ENCODE measurements at places on chromosomes 2 and 18.

- DNase-seq, result no peak
These were observed 167.1 kb upstream of the KYNU start for GRCh38 chr2:142710336-142710735.

DNA sequence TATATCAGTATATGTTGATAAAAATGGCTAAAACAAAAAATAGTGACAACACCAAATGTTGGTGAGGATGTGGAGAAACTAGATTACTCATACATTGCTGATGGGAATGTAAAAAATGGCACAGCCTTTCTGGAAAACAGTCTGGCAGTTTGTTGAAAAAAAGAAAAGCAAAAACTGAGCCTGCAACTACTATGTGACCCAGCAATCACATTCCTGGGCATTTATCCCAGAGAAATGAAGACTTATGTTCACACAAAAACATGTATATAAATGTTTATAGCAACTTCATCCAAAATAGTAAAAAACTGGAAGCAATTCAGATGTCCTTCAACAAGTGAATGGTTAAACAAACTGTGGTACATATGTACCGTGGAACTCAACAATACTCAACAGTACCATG is 7.5 kb upstream of the KDSR start:
- no peak for DNase-seq

DNA sequence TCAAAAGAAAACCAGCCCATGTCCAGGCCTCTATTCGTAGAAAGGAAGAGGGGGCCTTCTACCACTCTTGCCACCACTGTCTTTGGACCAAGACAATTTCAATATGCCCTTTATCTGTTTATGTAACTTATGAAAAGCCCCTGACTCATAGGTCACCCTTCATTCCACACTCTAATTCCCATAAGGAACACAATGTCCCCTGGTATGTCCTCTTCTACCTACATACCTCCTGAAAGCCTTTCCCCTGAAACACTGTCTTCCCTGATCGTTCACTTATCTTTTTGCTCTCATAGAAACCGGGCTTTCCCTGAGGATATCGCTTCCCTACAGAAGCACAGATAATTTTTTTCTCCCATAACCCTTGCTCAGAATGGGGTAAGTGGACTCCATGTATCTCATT is 13.3 kb downstream of the EIF2AK3 start:
- no peak for DNase-seq

DNA sequence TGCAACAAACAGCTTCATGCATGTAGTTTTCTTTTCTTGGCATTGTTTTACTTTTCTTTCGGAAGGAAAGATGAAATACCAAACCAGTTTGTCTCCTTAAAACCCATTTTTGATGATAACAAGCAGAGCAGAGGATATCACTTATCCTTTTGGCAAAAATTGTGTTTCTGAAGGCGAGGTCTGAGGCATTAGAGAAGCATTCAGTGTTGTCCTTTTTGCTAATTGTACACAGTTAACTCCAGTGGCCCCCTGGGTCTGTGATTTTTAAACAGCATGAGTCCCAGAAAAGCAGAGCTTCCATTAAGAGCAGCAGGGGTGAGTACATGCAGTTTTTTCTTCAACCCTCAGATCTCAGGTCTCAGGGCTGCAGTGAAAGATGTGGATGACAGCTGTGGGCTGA is 41.3 kb downstream of the TTC39C start:
- no peak for DNase-seq

GRCh38 chr2:239137898-239138283 is 262.9 kb downstream of the HDAC4 start:
- no peak for DNase-seq

DNA sequence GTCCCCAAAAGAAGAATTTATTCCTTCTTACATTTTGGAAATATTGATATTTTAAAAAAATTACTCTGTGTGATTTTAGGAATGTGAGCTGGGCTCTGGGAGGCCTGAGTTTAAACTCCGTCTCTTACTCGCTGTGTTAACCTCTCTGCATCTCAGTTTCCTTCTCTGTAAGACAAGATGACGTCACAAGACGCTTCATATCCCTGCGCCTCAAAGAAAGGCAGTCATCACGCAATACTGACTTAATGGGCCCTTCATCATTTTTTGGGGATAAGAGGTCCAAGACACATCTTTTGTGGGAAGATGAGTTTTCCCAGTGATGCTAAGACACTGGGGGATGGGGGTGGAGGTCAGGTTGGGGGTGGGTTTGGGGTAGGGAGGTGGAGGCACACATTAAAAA is 320.4 kb downstream of the AFF3 start:
- no peak for DNase-seq

DNA sequence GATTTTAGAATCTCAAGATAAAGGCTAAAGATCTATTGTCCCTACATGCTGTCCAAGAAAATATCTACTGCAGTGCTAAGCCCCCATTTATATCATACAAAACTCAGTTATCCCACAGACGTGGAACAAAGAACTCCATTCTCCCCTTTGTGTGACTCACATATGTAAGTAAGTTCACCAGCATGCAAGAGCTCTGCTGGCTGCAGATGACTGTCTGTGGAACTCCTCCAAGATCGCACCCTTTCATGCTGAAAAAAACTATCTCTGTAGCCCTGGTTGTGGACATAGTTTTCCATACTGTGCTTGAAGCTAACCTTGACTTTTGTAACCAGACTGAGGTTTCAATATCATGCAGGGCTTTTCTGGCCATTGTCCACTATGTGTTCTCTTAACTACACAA is 207.1 kb downstream of the ZNF521 start:
- no peak for DNase-seq

DNA sequence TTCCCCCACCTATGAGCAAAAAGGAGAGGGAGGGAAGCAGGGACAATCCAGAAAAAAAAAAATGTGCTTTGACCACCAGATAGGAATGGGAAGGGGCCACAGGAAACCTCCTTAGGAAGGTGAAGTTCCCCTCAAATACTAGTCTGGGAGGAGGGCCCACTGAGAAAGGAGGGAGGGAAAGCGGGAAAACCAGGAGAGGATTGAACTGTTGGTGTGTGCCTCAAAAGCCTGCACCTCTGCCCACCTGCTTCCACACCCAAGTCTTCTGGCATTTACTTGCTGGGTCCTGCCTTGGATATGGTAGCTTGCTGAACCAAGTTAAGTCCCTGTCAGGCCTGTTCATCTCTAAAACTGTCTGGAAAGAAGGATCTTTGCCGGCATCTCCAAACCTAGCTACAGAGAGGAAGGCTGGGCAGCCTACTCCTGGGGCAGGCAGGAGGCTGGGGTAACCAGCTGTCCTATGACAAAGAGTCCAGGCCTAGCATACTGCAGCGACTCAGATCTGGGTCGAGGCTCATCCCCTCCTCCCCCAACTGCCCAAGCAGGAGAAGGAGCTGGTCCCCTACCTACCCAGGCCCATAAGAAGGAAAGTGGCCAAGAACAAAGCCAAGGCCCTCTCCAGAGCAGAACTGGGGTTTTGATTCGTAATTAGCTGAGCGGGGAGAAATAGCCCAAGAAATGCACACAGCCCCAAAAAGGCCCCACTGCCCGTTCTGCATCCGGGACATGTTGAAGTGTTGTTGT is 3.0 kb downstream of the EN1 start:
- no peak for DNase-seq

DNA sequence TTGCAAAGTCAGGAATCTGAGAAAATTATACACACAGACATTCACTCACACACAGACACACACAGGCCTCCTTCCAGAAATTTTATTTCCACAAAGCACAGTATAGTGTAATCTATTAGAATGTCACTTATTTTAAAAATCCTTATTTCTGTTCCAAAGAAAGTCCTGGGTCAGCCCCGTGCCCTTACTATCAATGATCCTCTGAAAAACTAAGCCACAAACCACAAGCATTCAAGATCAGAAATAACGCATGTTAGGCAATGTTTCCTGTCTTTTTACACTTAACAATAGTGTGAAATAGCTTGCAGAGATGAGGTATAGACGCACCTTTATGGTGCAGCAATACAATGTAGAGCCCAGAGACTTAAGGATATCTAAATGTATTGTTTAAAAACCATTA is 25.8 kb downstream of the TBC1D8 start:
- DNase-seq, result peak; percentile 50

DNA sequence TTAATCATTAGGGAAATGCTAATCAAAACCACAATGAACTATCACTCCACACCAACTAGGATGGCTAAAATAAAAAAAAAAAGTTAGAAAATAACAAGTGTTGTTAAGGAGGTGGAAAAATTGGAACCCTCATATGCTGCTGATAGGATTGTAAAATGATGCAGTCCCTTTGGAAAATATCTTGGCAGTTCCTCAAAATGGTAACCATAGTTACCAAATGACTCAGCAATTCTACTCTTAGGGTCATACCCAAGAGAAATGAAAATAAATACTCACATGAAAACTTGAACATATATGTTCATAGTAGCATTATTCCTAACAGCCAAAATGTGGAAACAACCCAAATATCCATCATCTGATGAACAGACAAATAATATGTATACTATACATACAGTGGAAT is 15.7 kb upstream of the ACVR2A start:
- peak; percentile 42 for DNase-seq

DNA sequence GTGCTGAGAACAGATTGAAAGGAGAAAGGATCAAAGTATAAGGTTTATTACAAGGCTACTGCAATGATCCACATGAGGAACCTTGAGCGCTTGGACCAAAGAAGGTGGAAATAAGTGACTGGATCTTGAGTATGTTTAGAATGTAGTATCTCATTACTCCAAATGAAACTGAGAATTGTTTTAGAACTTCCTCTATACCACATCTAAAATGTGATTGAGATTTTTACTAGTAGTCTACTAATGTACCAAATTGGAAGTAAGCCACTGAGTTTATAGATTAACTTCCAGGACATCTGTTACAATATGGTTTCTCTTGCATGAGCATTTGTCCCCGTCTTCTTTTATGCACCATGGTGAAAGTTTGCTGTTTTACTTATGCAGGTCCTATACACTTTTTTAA is 300.5 kb downstream of the SUCLG1 start:
- no peak for DNase-seq

GRCh38 chr2:85445316-85446295 is 27.1 kb downstream of the SH2D6 start:
- DNase-seq, result no peak

DNA sequence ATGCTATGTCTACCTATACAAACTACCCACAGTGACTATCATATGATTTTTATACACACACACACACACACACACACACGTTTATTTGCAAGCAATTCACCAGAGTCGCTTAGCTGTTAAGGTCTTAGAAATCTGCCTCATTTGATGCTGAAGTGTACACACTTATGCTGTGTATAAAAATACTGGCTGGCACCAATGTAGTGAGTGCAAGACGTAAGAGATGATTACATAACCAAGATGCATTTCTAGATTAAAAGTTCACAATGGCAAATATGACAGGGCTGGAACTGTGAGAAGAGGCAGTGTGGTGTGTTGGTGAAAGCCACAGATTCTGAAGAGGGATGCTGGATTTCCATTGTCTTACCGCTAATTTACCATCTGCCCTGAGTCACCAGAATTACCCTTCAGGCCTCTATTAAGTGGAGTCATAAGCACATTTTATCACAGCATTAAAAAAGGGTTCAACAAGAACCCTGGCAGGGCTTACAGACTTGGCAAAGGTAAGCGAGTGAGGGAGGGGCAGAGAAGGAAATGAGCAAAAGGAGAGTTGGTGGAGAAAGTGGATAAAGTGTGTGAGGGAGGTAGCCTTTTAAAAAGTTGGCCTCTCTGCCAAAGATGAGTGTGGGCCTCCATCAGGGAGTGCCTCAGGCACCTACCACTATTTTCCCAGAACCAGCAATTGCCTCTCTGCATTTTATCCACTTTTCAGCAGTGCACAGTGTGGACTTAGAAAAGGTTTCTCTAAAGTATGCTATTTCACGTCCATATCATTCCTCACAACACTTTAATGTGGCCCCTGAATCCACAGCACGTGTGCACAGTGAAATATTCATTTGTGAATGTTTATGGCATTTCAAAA is 21.5 kb downstream of the MEIS1 start:
- no peak for DNase-seq

DNA sequence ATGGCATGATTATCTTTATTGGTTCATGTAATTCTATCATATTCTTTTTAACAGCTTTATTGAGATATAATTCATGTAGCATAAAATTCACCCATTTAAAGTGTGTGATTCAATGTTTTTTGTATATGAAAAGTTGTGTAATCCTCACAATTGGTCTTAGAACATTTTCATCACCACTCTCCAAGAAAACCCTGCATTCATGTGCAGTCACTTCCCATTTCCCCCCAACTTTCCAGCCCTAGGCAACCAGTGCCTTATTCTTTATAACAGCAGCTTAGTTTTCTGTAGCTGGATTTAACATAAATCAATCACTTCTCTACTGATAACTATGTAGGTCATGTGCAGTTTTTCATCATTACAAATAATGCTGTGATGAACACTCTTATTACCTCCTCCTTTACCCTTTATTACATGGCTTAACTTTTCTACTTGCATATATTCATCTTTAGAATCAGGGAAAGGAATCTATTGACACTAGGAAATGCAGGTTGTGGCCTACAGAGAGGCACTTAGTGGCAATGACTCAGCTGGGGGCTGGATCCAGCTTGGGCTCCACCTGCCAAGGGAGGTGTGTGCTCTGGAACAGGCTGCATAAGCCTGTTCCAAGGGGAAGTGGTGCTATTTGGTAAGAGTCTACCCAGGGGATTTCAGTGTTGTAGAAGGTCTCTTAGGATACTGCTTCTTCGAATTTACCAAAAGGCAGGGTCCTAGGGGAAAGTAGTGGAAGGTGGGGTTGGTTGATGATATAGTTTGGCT is 89.1 kb downstream of the ETAA1 start:
- DNase-seq, result no peak

- no peak for DNase-seq
These were observed 223.7 kb downstream of the ALK start for GRCh38 chr2:29697715-29698114.

DNA sequence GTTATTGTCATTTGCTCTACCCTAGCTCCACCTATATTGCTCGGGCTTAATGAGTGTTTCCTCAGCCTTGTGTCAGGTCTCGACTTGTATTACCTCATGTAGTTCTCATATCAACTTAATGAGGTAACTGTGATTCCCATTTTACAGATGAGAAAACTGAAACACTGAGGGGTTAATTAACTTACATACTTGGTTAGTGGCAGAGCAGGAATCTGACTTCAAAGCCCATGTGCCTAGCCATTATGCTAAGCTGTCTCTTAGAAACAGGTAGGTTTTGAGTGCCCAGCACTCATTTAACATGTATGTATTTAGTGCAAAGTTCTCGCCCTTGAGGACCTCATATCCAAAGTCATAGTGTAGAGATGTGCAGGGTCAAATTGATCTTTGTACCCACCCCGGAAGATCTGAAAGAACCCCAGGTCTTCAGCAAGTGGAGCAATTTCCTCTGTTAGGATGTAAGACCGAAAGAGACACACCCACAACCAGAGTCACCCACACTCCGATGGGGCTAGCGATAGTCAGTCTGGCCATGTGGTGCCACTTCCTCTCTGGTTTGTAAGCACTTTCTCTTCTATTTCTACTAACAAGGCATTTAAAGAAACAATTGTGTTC is 121.0 kb upstream of the SLC39A10 start:
- no peak for DNase-seq

DNA sequence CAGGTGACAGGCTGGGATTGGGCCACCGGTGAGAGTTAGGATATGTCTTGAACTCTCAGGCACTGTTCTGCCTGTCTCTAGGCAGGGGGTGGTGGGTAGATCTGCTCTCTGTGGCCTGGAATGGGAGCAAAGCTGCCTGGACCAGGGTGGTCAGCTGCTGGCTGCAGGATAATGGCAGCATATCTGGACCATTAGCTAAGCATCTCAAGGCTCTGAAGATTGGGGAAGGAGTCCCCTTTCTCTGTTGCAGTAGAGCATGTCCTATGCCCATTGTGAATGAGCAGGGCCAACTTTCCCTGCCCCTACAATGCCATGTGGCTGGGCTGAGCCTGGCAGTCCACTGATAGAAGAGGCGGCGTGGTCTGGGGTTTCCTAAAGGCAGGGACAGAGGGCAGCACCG is 34.6 kb downstream of the LOXHD1 start:
- no peak for DNase-seq

- no peak for DNase-seq
These were observed 157.0 kb downstream of the EML6 start for GRCh38 chr2:54880428-54880827.

Data from RCC 7860 (cell line).